ENCODE measurements at places on chromosomes 16 and 17.
A peak's percentile ranks its signal among the peaks of the same experiment; 100 is the strongest.

GRCh38 chr17:77116371-77116860, 24.4 kb upstream of the SEC14L1 start:
- DNase-seq, result no peak

DNA sequence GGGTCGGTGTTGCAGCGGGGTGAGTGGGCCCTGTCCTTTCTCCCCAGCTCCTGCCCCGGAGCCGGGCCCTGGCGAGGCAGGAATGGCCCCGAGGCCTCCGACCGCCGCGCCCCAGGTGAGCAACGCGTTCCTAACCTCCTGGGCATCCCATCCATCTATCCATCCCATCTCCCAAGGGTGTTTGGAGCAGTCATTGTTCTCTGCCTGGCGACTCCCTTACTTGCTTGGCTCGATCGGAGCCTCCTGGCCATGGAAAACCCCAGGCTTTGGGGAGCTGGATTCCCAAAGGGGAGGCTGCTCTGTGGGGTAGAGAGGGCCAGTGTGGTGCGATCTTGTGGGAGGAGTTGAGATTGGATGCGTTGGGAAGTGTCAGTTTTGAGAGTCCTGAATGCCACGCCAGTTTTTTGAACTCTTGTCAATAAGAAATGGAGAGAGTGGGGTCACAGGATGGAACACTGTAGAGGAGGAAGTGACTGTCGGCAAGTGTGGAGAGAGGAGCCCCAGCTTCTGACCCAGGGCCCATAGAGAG, 684 bp downstream of the ZFP90 start:
- DNase-seq, result peak; percentile 40

DNA sequence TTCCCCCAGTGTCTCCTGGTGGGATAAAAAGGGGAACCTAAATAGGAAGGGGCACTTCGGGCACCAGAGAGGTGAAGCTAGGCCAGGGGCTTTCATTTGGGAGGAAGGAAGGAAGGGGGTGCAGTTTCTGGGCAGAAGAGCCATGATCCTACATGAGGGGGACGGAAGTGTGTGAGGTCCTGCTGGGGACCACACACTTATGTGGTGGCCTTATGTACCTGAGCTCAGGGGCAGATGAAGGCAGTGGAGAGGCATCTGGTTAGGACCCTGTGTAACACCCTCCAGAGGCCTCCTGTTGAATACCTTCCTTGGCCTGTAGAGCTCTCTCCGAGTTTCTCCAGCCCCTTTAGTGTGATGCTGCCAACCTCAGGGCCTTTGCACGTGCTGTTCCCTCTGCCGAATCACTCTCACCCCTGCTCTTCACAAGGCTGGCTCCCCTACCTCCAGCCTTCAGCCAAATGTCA, 21.2 kb downstream of the IGFBP4 start:
- no peak for DNase-seq

DNA sequence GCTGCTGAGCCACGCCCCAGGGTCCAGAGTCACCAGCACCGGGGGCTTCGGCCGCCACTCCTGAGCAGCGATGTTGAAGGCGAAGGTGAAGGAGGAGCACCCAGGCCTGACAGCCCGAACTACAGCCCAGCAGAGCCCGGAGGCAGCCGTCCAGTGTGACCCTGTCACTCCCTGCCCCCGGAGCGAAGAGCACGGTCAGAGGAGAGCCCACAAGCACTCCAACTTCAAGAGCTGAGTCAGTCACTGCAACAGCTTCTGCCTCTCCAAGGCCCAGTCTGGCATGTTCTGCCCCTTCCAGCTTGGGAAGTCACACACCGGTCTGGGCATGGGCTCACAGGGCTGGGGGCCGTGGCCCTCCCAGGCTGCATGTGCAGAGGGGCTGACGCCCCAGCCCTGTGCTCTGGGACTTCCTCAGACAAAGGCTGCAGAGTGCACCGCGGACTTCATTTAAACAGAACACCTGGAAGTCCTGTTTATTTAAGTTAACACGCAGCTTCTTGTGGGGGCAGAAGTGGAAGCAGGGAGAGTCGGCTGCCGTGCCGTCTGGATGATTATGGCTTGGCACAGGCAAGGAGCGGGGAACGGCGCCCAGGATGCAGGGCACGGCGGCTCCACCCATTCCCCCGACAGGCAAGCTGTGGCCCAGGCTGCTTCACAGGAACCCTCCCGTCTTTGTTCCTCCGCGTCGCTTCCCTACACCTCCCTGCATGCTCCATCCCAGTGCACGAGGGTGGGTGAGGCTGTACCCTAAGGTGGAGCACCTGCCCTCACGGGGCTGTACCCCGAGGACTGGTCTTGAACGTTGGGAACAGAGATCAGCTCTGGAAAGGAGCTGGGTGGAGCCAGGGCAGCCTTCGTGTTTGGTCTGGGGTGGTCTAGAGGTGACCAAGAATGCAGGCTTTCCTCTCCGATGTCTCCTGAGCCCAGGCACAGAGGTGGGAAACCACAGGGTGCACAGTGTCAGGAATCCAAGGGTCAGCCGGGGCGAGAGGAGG, 68.9 kb upstream of the METRNL start:
- DNase-seq, result peak; percentile 31

- DNase-seq, result no peak
These were observed 11.8 kb downstream of the GGA3 start for GRCh38 chr17:75249564-75249963.

DNA sequence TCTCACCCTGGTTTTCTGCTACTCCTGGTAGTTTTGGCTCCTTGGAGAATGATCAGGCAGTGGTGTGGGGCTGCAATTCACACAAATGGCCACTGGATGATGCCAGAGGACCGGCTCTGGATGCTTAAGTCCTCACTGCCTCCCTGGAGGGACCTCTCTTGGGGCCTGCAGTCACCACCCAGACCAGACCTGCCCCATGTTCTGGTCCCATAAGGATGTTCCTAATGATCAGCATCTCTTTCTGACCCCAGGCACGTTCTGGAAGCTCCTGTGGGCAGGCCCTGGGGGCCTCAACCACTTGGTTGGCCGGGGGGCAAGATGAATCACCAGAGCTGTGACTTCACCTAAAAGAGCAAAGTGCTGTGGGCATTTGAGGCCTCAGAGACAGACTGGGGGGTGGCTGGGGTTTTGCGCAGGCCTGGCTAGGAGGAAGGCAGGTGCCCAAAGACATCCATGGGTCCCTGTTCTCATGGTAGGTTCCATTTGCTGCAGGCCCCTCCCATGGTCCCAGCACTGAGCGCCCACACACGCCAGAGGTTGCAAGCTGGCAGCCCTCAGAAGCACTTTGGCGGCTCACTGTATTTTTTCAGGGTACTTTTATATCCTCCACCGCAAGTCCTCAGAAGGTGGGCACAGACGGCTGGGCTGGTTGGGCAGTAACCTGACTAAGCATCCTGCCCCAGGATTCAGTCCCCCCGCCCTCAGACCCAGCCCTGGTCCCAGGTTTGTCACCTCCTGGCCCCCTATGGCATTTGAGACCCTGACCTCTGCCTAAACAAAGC, 53.2 kb downstream of the NT5M start:
- peak; percentile 70 for DNase-seq

DNA sequence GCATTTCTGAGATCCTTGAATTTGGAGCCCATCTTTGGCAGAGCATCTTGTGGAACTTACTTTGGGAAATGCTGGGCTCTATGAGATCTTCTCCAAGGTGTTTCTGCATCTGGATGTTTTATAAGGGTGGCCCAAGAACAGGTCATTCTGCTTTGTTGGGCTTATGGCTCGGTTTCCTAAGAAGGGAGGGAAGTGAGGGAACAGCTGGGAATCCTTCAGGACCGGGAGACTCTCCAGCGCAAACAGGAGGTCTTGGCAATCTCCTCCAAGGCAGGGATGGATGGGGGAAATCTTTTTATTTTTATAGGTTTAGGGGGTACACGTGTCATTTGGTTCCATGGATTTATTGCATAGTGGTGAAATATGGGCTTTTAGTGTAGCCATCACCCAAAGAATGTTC, 54.7 kb downstream of the IRX3 start:
- DNase-seq, result no peak

All from foreskin fibroblast (primary cell).